ENCODE measurements at places on chromosomes 3 and 15.

GRCh38 chr15:69154684-69155083 lies 5.8 kb upstream of the GLCE start:
- no peak for DNase-seq

GRCh38 chr3:66778777-66779176 lies 219.3 kb upstream of the KBTBD8 start:
- DNase-seq: no peak

DNA sequence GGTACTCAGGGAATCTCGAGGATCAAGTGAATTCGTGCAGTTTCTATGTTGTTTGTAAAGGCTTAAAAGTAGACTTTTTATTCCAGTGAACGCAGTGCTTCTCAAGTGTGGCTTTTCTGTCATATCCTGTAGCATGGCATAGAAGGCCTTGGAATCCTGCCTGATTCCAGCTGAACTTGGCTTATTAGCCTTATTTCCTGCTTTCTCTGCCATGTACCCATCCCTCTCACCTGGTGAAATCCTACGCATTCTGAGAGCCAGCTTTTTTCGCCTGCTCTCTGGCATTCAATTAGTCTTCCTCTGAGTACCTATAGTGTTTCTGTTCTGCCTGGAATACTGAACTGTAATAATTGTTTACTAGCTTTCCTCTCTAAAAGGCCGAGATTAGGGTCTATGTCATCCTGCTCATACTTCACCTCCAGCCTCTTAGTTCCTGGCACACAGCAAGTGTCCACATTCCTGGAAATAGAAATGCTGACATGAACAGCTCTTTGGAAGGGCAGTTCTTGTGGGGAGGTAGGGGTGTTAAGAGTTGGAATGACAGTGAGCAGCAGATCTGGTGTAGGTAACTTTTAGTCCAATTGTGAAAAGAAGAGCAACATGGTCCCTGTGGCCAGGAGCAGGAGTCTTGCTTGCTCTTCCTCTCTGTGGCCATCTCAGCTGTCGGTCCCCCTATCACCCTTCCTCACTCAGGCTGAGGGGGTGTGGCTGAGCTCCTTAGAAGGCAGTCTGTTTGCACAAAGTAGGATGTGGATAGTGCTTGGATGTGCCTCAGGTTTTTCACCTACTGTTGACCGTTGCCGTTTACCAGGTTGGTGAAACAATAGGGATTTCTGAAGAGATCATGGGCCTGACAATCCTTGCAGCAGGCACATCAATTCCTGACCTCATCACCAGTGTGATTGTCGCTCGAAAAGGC lies 30.4 kb downstream of the SLC24A1 start:
- DNase-seq: no peak

- DNase-seq: no peak
Measured at GRCh38 chr15:93614386-93615104, 525.5 kb upstream of the RGMA start.

DNA sequence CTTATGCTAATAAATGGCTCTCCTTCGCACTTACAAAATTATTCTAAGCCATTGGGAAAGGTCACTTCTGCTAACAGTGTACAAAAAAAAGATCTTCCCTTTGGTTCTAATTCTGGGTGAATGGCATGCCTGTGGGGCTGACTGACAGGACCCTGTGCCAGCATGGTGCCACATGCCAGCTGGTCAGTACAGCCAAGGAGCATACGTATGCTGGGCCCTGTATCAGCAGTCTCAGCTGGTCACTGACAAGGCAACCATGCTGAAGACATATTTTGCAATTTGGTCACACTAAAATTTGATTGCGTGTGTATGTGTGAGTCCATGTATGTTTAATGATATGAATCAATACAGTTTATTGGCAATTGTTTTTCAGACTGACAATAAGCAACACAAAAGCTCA lies 246.1 kb downstream of the TBL1XR1 start:
- DNase-seq: no peak

DNA sequence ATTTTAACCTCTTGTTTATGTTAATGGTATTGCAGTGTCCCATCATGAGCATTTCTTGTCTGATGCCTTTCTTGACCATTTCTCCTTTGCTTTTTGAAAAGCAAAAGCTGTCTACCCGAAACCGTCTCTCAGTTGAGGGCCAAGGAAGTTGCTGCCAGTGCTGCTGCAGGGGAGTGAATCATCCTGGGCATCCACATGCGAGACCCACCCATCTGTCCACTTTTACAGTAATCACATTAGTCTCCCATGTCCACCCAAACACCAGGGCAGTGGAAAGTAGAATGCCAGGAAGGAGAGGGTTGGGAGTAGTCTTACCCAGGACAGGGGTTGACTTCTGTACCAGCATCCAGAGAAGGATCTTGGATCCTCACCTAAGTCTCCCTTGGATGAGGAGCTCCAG lies 48.6 kb upstream of the TEX264 start:
- DNase-seq: no peak

- DNase-seq: no peak
Measured at GRCh38 chr15:50953302-50953701, 44.8 kb downstream of the AP4E1 start.

DNA sequence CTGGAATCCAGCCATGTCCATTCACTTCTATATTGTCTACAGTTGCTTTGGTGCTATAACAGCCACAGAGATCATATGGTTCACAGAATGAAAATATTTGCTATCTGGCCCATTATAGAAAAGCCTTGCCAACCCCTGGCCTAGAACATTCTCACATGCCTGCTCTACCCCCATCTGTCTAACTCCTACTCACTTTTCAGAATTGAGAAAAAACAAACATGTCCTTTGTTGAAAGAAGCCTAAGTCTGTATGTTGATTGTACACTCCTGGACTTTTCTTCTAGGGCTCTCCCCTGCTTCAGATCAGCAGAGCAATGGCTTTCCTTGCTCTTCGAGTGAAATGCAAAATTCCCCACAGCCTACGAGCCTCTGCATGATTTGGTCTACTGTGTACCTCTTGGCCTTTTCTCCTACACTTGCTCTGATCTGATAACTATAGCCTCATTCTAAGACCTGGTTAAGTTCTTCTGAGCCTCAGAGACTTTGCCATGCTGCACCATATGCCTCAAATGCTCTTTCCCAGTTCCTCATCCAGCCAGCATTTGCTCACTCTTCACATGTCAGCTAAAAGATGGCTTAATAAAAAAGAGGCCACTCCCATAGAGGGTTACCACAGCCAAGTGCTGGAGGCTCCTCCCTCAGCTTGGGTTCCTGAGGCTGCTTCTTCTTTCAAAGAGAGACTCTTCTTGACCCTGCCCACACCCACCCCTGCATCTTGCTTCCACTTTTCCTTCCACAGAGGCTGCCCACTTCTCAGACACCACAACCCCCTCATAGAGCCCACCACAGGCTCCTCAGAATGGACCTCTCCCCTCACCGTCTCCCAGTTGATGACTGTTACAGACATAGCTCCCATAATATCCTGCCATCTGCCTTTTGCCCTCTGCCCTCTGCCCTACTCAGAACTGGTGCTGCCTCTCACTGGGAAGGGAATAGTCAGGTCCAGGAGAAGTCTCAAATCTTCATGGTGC lies 22.9 kb upstream of the DCLK3 start:
- DNase-seq: peak; percentile 36

DNA sequence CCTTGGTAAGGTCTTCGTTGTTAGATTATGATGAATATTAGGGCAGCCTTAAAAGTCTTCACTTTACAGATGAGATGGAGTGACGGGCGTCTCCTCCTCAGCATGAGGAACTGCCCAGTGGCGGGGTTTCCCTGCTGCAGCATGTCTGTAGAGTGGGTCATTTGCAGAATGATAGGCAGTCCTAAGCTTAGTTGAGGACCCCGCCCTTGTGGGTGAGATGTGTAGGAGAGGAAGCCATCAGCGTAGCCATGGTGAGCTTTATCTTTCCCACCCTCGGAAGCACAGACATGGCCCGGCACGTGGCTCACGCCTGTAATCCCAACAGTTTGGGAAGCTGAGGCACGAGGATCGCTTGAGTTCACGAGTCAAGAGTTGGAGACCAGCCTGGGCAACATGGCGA lies 877 bp downstream of the NIT2 start:
- peak; percentile 54 for DNase-seq

DNA sequence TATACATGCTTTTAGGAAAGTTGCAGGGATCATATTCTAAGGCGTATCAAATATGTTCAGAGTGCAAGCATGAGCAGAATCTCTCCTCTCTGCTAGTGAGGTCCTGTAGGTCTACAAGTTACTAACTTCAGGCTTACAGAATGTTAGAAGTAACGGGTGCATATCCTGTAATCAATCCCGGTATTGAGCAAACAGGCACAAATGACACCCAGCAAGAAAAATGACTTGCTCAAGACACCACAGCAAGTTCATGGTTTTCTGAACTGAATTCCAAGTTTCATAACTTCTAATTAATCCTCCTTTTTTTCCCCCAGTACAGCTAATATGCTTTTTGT lies 353.9 kb upstream of the TPRG1 start:
- DNase-seq: no peak

DNA sequence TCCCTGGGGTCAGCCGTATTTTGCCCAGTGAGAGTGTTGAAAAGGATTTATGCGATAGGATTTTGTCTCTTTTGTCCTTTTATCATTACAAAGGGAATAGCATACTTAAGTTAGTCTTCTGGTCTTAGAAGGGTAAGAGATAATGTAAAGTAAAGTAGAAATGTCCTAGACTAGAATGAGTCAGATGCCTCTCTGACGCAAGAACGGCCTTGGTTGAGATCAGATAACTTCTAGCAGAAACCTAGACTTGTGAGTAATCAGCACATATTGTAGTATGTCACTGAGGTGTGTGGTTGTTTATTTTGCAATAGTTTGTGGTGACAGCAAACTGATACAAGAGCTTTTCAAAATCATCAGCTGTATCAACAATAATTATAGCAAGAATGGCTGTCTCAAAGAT lies 866.1 kb downstream of the NSUN3 start:
- no peak for DNase-seq

DNA sequence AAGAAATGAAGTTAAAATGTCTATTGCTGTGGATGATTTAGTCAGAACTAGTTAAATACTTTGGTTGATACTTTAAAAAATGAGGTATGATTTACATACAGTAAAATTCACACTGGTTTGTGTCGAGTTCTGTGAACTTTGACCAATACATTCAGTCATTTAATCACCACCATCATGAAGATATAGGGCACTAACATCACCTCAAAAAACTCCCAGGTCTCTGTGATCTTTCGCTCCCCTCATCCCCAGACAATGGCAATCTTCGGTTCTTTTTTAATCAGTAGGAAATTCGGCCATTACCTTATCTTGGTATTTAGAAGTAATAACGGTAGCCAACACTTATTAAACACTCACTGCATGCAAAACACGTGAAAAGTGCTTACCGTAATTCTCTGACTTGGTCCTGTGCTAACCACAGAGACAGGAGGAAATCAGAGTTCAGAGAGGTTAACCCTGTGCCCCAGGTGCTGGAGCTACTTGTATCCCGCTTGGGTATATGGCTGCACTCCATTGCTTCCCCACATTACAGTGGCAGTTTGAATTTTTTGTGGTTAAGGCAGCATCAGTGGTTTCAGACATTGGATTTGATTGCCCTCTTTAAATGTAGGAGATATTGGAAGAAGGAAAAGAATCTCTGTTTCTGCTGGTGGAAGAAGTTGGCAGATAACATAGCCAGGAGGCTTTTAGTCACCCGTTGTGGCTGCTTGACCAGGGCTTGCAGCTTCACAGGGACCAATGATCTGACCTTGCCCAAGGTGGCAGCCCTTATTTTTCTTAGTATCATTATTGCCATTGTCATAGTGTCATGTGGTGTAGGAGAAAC lies 4.2 kb downstream of the PLCL2 start:
- peak; percentile 50 for DNase-seq

- DNase-seq: no peak
Measured at GRCh38 chr3:109926376-109926775, 589.0 kb upstream of the DPPA4 start.

- no peak for DNase-seq
Measured at GRCh38 chr3:124791639-124792151, 61.4 kb downstream of the UMPS start.

- no peak for DNase-seq
Measured at GRCh38 chr3:11711876-11712275, 68.2 kb upstream of the VGLL4 start.

GRCh38 chr3:52501046-52501445 lies 5.9 kb downstream of the STAB1 start:
- DNase-seq: no peak

- DNase-seq: no peak
Measured at GRCh38 chr15:96217983-96218382, 112.5 kb upstream of the NR2F2 start.

- no peak for DNase-seq
Measured at GRCh38 chr3:33091746-33092145, 5.2 kb downstream of the GLB1 start.

DNA sequence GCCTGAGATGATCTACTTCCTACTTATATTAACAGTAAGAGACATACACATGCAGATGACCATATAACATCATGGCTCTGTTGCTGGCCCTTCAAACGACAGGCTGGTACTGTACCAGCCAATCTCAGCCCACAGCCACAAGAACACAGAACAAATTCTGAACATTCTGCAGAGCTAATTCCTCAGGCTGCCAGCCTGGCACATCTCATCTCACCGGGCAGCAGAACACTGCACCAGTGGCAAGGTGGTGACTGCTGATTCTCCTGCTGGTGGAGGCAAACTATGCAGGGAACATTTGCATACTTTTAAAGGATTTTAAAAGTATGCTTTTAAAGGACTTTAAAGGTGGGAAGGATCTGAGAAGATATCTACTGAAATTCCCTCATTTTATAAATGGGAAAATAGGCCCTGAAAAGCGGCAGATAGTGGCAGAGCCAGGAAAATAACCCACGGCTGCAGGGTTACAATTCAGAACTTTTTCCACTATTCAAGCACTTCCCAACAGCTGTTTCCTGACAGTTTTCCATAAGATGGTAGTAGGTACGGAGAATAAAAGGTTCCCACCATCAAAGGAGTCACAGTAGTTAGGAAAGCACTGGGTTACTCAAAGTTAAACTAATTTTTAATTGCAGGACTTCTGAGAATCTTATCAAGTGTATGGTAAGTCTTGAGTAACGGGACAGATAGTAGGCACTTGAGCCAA lies 37.3 kb downstream of the SUMF1 start:
- DNase-seq: no peak

- DNase-seq: no peak
Measured at GRCh38 chr3:154779571-154779970, 300.5 kb upstream of the MME start.

- no peak for DNase-seq
Measured at GRCh38 chr3:109071350-109072142, 46.4 kb downstream of the MORC1 start.

DNA sequence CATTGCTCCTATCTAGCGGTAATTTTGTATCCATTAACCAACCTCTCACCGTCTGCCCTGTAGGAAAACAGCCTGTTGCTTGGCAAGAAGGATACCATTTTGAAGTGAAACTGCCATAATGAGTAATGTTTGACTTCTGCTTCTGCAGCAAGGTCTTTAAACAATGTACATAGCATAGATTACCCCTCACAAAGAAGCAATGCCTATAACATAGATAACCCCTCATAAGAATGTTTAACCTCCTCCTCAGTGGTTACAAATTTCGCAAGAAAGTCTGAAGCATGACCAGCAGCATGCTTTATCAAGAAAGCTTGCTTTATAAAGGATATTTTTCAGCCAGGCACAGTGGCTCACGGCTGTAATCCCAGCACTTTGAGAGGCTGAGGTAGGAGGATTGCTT lies 61.2 kb upstream of the MFGE8 start:
- DNase-seq: no peak
